ENCODE measurements at places on chromosomes 1 and 21.

DNA sequence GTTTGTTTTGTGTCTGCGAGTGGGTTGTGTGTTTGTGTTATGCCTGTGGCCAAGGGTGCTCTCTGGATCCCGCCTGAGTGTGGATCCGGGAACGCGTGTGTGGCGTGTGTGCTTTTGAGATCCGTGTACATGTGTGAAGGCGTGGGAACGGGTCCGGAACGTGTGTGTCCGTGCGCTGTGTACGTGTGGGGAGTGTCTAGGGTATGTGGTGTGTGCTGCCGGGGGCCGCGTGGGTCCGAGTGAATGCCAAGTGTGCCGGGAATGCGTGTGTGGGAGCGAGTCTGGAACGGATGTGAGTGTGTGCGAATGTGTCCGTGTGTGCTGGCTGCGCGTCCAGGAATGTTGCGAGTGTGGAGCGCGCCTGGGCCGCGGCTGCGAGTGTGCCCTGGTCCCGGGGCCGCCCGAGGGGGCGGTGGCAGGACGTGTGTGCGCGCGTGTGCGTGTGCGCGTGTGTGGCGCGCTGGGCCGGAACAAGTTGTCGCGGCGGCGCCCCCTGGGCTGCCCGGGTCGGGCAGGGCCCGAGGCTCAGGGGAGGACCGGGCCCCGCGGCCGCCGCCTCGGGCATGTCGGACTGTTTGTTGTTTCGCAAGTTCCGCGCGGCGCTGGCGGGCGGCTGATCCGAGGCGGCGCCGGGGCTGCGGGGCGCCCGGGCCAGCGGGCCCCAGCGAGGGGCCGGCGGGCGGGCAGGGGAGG is 953 bp downstream of the PTPRU start:
- no peak for DNase-seq

- DNase-seq, result no peak
Measured at GRCh38 chr21:45004481-45005247, 64.8 kb downstream of the SLX9 start.

GRCh38 chr1:53574621-53575020 is 115.4 kb downstream of the DMRTB1 start:
- DNase-seq, result no peak

DNA sequence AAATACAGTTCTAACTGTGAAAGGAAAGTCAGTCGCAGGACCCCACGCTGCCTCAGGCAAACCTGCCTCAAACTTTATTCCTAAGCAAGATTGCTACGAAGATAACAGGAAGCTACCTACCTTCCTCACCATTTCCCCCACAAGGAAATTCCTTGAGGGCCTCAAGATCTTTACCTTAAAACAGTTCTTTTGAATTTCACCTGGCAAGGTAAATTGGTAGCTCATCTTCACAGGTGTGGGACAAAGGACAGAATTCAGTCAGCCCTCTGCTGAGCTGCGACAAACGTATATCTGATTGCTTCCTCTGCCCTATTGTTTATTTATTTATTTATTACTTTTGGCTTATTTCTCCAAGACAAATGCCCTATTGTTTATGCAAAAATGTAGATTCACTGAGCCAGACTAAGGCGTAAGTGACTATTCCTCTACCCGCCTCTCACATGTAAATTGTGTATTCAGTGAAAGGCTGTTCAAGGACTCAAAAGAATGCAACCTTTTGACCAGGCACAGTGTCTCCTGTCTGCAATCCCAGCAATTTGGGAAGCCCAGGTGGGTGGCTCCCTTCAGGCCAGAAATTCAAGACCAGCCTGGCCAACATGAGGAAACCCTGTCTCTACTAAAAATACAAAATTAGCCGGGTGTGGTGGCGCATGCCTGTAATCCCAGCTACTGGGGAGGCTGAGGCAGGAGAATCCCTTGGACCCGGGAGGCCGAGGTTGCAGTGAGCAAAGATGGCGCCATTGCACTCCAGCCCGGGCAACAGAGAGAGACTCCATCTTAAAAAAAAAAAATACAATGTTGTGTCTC is 17.3 kb upstream of the PKNOX1 start:
- DNase-seq, result no peak

DNA sequence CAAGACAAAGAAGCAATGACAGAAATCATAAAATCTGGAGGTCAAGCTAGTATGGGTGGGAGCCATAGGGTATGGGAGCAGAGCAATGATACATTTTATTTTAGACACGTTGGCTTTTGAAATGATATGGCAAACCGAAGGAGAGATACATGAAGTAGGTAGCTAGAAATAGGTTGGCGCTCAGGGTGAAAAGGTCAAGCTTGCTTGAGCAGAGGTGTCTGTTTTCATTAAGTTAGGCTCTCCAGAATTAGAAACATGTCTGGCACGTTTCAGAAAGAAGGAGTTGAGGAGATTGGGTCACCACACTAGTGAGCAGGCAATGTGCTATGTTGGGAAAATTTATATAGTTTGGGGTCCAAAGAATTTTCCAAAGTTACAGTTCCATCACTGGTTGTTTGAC is 151.4 kb downstream of the AMY1C start:
- DNase-seq, result no peak

DNA sequence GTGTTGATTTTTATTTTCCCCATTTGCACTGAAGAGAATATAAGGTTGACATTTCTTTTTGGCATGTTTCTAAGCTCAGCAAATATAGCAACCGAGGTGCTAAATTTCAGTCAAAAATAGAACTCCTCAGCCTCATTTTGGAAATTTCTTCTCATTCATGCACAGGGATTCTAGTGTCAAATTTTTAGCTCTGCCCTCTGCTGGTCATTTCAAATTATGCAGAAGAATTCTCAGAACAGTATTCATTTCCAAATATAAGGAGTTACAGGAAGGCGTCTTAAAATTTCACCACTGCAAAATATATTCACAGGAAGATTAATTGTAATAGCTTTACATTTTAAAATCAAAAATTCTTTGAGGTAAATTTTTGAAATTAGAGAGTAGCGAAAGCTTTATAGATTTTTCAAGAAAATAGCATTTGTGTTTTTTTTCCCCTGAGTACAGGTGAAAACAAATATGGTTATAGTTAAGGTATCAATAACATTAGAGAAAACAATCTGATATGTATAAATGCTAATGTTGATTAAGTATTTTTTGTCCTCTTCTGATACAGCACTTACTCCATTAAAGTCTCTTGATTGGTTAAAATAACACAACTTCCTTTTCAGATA is 57.9 kb downstream of the FMN2 start:
- DNase-seq, result no peak

DNA sequence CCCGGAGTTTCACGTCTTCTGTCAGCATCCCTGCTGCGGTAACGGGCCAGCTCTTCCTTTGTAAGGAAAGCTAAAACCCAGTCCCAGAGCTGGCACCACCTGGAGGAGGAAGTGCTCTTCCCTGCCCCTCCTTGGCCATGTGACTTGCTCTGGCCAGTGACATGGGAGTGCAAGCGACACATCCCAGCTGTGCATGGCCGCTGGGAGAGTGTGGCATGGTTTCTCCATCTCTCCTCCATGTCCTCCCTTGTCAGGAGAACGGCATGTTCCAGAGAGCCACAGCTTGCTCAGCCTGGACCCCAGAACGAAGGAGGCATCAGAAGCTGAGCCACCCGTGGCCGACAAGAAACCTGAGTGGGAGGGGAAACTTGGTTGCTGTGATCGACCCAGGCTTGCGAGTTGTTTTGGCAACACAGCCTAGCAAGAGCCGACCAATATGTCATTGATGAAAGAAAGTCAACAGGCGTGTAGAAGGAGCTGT is 2.7 kb upstream of the PRXL2B start:
- no peak for DNase-seq

GRCh38 chr1:27569506-27570291 is 34.2 kb downstream of the AHDC1 start:
- DNase-seq, result no peak

- DNase-seq, result no peak
Measured at GRCh38 chr1:113388621-113389358, 1.5 kb upstream of the MAGI3 start.

DNA sequence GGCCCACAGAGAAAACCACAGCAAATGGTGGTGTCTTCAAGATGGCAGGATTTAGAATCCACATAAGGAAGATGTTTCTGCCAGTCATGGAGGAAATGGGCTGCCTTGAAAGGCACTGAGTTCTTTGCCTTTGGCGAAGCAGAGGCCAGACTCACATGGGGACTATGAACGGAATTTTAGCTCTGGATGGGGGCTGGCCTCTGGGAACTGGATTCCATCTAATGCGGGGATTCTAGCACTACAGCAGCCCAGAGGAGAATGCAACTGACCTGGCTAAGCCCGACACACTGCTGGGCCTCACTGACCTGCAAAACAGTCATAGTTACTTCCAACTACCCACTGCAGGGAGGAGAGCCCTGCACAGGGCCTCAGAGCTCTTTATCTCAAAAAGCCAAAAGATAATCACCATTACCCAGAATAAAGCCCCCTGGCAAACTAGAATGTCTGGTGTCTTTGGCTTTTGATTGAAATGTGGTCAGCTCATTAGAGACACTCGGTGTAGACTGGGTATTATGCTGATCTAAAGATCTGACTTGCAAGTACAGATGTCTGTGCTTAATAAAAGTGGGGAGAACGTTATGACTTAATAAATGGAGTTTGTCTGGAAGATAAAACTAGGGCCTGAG is 11.6 kb downstream of the HCRTR1 start:
- DNase-seq, result no peak

- no peak for DNase-seq
Measured at GRCh38 chr1:42214447-42214871, 49.9 kb upstream of the GUCA2A start.

GRCh38 chr1:202411422-202411821 is 62.9 kb downstream of the PPP1R12B start:
- no peak for DNase-seq

- DNase-seq, result no peak
Measured at GRCh38 chr1:246058466-246058865, 448.6 kb downstream of the SMYD3 start.

GRCh38 chr1:26410706-26411623 is at the start of gene LIN28A:
Gene LIN28A, plus strand, starts transcription at chr1:26410817. Its CDS starts 75 bp downstream, at chr1:26410892.
- DNase-seq, result no peak

GRCh38 chr21:40120940-40121575 is 253.8 kb downstream of the PCP4 start:
- no peak for DNase-seq

- DNase-seq, result no peak
Measured at GRCh38 chr1:228222548-228222947, 14.7 kb downstream of the OBSCN start.

DNA sequence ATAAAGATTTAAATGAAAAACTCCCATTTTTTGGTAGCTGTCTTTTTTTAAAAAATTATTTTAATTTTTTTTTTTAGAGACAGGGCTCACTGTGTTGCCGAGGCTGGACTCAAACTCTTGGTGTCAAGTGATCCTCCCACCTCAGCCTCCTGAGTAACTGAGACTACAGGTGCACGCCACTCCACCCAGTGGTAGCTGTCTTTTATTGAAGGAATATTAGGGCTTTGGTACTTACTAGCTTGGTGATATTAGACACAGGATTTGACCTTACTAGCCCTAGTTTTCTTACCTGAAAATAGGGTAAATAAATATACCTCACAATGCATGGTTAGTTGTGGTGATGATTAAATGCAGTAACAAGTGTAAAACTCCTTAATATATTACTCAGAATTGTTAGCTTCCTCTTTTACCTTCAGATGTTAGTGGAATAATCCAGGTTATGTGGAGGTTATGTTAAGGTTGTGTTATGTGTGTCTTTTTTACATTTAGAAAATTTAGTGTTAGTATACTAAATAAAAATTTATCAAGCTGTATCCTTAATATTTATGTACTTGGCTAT is 66.8 kb downstream of the PHACTR4 start:
- DNase-seq, result no peak

DNA sequence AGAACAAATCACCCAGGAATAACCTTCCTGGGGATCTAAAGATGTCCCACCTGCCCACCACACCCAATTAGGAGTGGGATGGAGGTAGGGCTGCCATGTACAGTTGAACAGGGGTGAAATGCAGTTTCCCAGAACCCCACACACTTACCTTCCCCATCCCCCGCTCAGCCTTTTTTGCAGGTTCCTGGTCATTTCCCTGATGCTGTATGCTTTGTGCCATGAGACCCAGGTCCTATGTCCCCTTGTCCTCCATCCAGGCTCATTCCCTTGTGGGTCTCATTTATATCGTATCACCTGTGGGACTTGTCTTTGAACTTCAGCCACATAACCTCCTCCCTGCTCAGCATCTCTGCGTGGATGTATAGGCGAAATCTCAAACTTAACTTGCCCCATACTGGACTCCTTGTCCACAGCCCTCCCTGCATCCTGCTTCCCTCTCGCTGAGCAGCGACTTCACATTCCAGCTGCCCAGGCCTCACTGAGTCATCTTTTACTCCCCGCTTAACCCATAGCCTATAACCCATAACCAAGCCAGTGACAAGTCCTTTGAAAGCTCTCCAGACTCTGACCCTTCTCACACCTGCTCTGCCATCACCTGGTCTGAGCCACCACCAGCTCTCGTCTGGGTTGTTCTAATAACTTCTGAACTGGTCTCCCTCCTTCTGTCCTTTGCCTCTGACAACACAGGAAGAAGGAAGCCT is 4.7 kb downstream of the LDLRAD2 start:
- DNase-seq, result no peak

GRCh38 chr1:156129687-156130577 is 15.4 kb downstream of the LMNA start:
- DNase-seq, result peak; percentile 66

- no peak for DNase-seq
Measured at GRCh38 chr1:16348414-16349182, 3.7 kb downstream of the FBXO42 start.

- no peak for DNase-seq
Measured at GRCh38 chr1:164524810-164525209, 34.2 kb upstream of the PBX1 start.

- DNase-seq, result no peak
Measured at GRCh38 chr1:180594723-180595122, 36.0 kb downstream of the OVAAL start.

- DNase-seq, result no peak
Measured at GRCh38 chr1:221117548-221117951, 238.3 kb downstream of the HLX start.

GRCh38 chr21:38765056-38765455 is 40.7 kb upstream of the ETS2 start:
- no peak for DNase-seq

DNA sequence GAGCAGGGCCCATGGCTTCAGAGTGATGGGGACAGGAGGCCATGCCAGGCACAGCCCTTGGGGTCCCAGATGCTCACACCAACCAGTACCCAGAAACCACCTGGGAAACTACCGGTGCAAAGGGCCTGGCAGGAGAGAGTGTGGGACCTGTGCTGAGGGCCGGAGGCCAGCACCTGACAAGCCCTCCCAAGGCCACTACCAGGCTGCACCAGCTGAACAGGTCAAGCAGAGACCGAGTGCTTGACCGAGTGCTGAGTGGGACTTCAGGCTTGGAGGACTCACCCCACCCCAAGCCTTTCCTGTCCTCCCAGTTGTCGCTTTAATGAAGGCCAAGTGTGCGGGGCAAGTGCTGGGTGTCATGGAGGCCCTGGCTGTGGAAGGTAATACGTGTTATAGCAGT is 36.5 kb downstream of the SNAP47 start:
- DNase-seq, result no peak

GRCh38 chr21:37463083-37463801 is 96.7 kb downstream of the DYRK1A start:
- no peak for DNase-seq

Measured in GM12891 (cell line).